Neural crest cell (in vitro differentiated cells): ENCODE measurements at places on chromosomes 16 and 17.

DNA sequence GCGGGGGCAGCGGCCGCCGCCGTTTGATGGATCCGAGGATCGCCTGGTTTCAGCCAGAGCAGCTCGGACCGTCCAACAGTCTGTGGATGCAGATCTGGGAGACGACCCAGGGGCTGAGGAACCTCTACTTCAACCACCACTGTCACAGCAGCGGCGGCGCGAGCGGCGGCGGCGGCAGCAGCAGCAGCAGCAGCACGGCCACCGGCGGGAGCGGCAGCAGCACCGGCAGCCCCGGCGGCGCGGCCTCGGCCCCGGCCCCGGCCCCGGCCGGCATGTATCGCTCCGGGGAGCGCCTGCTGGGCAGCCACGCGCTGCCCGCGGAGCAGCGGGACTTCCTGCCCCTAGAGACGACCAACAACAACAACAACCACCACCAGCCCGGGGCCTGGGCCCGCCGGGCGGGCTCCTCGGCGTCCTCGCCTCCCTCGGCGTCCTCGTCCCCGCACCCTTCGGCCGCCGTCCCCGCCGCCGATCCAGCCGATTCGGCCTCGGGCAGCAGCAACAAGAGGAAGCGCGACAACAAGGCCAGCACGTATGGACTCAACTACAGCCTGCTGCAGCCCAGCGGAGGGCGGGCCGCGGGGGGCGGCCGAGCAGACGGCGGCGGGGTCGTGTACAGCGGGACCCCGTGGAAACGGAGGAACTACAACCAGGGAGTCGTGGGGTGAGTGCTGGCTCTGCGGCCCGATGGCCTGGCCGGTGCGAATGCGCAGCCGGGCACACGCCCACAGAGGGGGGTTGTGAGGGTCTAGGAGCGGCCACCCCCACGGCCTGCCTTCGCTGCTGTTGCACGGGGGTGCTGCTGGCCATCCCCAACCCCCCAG, 702 bp downstream of the TENT4B start:
- no peak overlapping the region for H3K27ac ChIP-seq
- no peaks in the 10 kb centered on the region for H3K27me3 ChIP-seq
- DNase-seq, result peak; percentile 20
- H3K4me1 ChIP-seq, result peaks cover 37% of the 10 kb centered on the region
- no peaks in the 10 kb centered on the region for H3K36me3 ChIP-seq
- peak overlapping the region; percentile 95 for H3K4me3 ChIP-seq

GRCh38 chr17:44350733-44351226, 5.7 kb downstream of the GRN start:
- H3K36me3 ChIP-seq, result peaks cover 3% of the 10 kb centered on the region
- H3K4me3 ChIP-seq, result peak overlapping the region; percentile 79
- DNase-seq, result peak; percentile 82
- H3K27me3 ChIP-seq, result peaks cover 8% of the 10 kb centered on the region
- peaks cover 9% of the 10 kb centered on the region for H3K4me1 ChIP-seq

DNA sequence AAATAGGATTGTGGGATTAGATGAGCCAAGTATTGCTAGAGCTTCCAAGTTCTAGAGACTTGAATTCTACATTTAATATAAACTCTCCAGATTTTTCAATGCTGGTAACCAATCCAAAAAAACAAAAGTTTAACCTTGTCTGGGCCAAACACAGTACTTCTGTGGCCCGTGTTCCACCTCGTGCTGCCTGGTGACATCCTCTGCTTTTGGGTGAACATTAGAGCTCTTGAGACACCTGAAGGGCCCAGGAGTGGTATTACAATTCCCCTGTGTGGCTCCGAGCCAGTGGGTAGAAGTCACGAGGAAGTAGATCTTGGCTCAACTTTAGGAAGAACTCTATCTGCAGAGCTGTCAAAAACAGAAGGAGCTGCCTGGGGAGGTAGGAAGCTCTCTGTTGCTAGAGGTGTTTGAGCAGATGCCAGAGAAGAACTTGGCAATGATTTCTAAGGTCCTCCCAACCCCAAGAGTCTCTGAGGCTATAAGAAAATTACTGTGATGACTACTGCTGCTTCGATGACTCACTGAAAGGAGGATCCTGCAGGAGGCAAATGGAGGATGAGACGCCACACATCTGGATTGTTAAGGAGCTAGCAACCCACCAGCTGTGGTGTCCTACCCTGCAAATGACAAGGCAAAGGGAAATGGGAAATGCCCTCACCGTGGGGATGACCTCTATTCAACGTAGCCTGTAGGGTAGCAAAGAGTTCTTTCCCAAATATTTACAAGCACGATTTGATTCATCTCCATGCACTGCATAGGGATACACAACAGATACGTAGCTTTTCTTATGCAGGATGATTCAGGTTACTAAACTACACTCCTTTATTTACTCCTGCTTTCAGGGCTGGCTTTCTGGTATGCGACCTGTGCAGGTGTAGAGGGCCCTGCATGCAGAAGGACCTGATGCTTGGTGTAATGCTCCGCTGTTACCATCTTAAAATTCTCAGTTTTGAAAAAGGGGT, 45.8 kb upstream of the GAS7 start:
- H3K4me3 ChIP-seq, result no peak overlapping the region
- no peak for DNase-seq
- H3K27me3 ChIP-seq, result peaks cover 2% of the 10 kb centered on the region
- no peaks in the 10 kb centered on the region for H3K4me1 ChIP-seq
- no peak overlapping the region for H3K27ac ChIP-seq

GRCh38 chr16:85259115-85259831, 147.0 kb upstream of the CIBAR2 start:
- H3K4me3 ChIP-seq, result no peak overlapping the region
- no peak overlapping the region for H3K27ac ChIP-seq
- H3K27me3 ChIP-seq, result peaks cover 40% of the 10 kb centered on the region
- no peaks in the 10 kb centered on the region for H3K36me3 ChIP-seq
- H3K4me1 ChIP-seq, result peaks cover 26% of the 10 kb centered on the region

GRCh38 chr17:75295201-75296158, 6.2 kb upstream of the SLC25A19 start:
- no peaks in the 10 kb centered on the region for H3K4me1 ChIP-seq
- no peak for DNase-seq
- H3K36me3 ChIP-seq, result no peaks in the 10 kb centered on the region
- H3K4me3 ChIP-seq, result no peak overlapping the region

DNA sequence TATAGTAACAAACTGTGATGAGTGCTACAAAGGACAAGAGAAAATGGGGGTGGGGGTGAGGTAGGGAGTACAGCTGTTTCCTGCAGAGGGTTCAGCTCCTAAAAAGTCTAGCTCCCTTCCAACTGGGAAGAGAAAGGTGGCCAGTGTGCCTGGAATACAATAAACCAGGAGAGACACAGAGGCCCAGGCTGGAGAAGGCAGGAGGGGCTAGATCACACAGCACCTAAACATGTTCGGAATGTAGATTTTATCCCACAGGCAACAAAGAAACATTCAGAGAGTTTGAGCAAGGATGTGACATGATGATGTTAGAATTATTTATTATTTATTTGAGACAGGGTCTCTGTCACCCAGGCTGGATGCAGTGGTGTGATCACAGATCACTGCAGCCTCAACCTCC, 10.2 kb downstream of the TEX2 start:
- DNase-seq, result no peak
- H3K27ac ChIP-seq, result no peak overlapping the region
- no peaks in the 10 kb centered on the region for H3K27me3 ChIP-seq
- H3K4me1 ChIP-seq, result peaks cover 23% of the 10 kb centered on the region
- H3K36me3 ChIP-seq, result no peaks in the 10 kb centered on the region

GRCh38 chr17:27408891-27409290, 47.4 kb upstream of the KSR1 start:
- peaks cover 17% of the 10 kb centered on the region for H3K27me3 ChIP-seq
- H3K4me1 ChIP-seq, result peaks cover 1% of the 10 kb centered on the region
- no peak overlapping the region for H3K27ac ChIP-seq
- DNase-seq, result no peak
- no peaks in the 10 kb centered on the region for H3K36me3 ChIP-seq
- H3K4me3 ChIP-seq, result no peak overlapping the region

- no peak for DNase-seq
- no peaks in the 10 kb centered on the region for H3K27me3 ChIP-seq
- no peak overlapping the region for H3K4me3 ChIP-seq
- peaks cover 2% of the 10 kb centered on the region for H3K36me3 ChIP-seq
- H3K4me1 ChIP-seq, result peaks cover 8% of the 10 kb centered on the region
These were observed 20.0 kb downstream of the CALCOCO2 start for GRCh38 chr17:48850792-48851323.

GRCh38 chr16:1790611-1791255, 2.8 kb downstream of the IGFALS start:
- H3K36me3 ChIP-seq, result no peaks in the 10 kb centered on the region
- no peaks in the 10 kb centered on the region for H3K4me1 ChIP-seq
- no peak overlapping the region for H3K27ac ChIP-seq
- no peaks in the 10 kb centered on the region for H3K27me3 ChIP-seq

- peaks cover 29% of the 10 kb centered on the region for H3K36me3 ChIP-seq
- no peak overlapping the region for H3K27ac ChIP-seq
- no peaks in the 10 kb centered on the region for H3K27me3 ChIP-seq
- DNase-seq, result no peak
These were observed 8.2 kb downstream of the ZNF689 start for GRCh38 chr16:30601966-30602365.

DNA sequence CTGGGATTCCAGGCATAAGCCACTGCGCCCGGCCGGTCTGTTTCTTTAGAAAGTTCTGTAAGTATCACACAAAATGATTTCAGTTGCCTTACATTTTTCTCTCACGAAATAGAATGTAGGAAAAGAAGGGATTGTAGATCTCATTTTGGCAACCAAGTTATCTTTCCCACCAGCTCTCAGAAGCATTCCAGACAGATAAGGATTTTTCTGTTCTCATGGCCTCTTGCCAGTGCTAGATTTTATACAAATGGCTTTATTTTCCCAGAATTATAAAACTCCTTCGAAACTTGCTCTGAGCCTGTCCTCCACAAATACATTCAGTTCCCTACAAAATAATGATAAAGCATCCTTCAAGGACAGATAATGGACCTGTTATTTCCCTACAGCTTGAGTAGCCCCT, 46.9 kb downstream of the LCMT1 start:
- H3K27me3 ChIP-seq, result no peaks in the 10 kb centered on the region
- H3K4me3 ChIP-seq, result no peak overlapping the region
- no peak overlapping the region for H3K27ac ChIP-seq

DNA sequence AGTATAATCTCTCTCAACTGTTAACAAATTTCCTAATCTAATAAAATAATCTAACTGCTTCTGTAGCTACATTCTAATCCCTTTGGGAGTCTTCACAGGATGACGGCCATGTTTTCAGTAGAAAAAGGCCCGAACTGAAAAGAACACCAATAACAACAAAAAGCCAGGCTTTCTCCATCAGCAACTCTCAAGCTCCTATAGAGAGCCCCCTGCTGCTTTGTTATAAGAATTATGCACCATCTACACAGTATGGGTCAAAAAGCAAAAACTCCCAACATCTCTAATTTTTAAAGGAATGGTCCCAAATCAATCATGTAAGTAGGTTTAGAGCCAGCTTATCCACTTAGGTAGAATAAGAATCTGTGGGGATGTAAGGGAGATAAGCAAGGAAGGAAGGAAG, 163.6 kb upstream of the C17orf78 start:
- H3K36me3 ChIP-seq, result peaks cover 16% of the 10 kb centered on the region
- H3K27me3 ChIP-seq, result no peaks in the 10 kb centered on the region
- no peak overlapping the region for H3K27ac ChIP-seq
- H3K4me1 ChIP-seq, result peaks cover 10% of the 10 kb centered on the region
- DNase-seq, result no peak
- H3K4me3 ChIP-seq, result no peak overlapping the region

GRCh38 chr16:86297866-86298757, 212.2 kb upstream of the FOXF1 start:
- peaks cover 87% of the 10 kb centered on the region for H3K27me3 ChIP-seq
- no peak for DNase-seq
- no peaks in the 10 kb centered on the region for H3K36me3 ChIP-seq
- peaks cover 37% of the 10 kb centered on the region for H3K4me1 ChIP-seq
- H3K27ac ChIP-seq, result no peak overlapping the region

DNA sequence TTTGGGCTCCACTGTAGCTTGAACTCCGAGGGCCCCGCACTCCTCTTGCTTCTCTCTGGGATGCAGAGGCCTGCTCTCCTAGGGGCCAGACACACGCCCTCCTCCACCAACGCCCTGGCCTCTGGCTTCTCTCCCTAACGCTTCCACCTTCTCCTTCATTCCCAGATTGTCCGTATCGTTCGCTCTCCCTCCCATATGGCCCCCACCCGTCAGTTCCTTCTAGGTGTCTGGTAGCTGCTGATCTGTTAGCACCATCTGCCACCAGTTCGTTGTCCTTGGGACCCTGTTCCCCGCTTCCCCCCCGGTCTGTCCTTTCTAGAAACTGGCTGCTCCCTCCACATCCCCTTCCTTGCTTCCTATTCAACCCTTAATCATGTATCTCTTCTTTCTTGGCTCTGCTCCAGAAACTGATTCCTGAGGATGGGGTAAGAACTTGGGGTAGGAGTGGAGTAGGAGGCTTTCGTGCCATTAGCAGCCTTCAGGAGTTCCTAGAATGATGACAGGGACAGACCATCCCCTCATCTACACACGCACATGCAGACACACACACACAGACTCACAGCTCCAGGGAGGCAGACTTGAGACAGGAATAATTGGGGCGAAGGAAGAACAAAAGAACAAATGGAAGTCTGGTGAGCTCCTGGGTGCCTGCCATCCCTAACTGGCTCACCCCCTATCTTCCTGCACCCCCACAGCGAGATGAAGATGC, 4.3 kb downstream of the ATP1B2 start:
- peaks cover 9% of the 10 kb centered on the region for H3K27me3 ChIP-seq
- DNase-seq, result no peak
- H3K4me1 ChIP-seq, result peaks cover 57% of the 10 kb centered on the region
- peaks cover 8% of the 10 kb centered on the region for H3K36me3 ChIP-seq
- no peak overlapping the region for H3K27ac ChIP-seq

GRCh38 chr17:57459286-57459915, 203.1 kb downstream of the MSI2 start:
- peaks cover 71% of the 10 kb centered on the region for H3K4me1 ChIP-seq
- DNase-seq, result no peak
- H3K4me3 ChIP-seq, result no peak overlapping the region
- no peaks in the 10 kb centered on the region for H3K27me3 ChIP-seq

DNA sequence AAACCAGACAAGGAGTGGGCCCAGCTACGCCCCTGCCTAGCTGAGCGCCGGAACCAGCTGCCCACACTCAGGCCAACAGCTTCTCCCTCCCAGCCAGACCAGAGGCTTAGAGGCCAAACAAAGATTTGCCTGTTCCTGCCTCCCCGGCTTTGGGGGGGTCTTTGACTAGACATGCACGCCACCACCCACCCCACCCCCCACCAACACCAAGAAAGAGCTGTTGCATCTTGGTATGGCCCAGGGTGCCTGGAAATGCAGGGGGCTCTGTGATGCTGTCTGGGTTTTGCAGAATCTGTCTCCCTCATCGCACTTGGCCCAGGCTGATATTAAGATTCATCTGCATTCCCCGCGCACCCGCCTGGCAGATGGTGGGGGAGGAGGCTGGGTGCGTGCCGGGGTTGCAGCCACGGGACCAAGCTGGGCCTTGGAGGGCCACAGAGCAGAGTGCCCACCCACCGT, 1.3 kb upstream of the NXPH3 start:
- H3K36me3 ChIP-seq, result no peaks in the 10 kb centered on the region
- H3K27me3 ChIP-seq, result peaks cover 70% of the 10 kb centered on the region
- peaks cover 16% of the 10 kb centered on the region for H3K4me1 ChIP-seq
- no peak for DNase-seq
- H3K27ac ChIP-seq, result no peak overlapping the region
